IPS-NIHi11 (cell line): ENCODE measurements at places on chromosomes 7 and 10.
A peak's percentile ranks its signal among the peaks of the same experiment; 100 is the strongest.

- no peak for DNase-seq
Measured at GRCh38 chr10:13943735-13944398, 357.1 kb downstream of the PRPF18 start.

GRCh38 chr7:75688200-75689136, 50.3 kb downstream of the HIP1 start:
- no peak for DNase-seq

DNA sequence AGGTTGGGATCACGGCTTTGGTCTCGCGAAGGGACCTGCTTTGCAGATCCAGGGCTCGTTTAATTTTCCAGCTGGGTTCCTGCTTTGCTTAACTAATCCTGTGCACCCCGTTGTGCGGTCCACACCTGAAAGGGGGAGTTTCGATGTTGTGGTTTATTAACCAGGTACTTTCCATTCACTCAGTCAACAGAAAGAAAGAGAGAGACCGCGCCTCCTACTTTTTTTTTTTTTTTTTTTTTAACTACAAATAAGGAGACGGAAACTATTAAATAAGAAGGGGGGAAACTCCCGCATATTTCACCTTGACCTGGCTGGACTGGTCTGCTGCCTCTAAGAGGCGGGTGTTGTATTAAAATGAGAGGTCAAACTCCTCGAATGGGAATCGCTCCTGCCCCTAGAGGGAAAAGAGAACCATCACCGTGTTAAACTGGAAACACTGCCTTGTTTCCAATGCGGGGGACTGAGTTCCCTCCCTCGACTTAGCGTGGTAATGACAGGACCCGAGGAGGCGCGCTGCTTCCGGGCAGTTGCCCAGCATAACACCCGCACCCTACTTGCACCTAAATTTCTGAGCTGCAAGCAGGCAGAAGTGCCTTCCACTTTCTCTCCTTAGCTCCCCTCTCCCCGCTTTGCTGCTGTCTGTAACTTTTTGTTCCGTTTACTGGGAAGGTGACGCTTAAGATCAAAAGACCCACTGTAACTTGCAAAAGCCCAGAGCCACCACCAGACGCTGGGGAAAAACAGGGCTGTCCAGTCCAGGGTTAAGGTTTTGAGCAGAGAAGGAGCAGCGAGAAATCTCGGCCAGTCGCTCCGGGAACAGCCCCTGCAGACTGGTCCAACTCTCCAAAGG, 1.1 kb upstream of the ITGB8 start:
- DNase-seq, result peak; percentile 69

GRCh38 chr10:21919906-21920305, 83.6 kb downstream of the DNAJC1 start:
- no peak for DNase-seq

GRCh38 chr10:123140983-123141390, 5.2 kb downstream of the HMX3 start:
- DNase-seq, result no peak

DNA sequence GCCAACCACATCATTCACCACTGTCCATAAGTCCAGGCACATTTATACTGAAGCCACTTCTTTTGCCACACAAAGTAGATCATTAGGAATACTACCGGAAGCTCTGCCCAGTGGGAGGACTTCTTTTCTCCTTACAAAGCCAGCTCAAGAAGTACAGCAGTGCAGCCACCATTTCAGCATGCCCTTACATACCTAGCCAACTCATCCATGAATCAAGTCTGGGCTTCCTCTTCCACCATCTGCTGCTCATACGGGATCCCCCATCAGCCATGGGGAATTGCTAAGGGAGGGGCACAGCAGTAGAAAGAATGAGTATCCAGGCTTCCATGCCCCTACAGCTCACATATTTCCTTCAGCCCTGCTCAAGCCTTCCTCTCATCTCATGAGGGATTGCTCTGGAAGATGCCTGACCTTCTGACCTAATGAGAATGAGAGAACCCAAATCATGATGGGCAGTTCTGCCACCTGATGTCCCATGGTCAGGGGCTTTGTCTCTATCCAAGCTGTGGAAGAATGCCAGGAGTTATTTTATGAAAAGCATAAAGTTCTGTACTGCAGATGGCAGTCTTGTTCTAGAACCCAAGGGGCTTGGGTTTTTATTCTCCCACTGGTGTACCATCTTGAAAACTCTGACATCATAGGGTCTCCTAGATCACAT, 39.5 kb downstream of the ACSM6 start:
- DNase-seq, result no peak

GRCh38 chr10:20855398-20856038, 41.6 kb downstream of the NEBL start:
- no peak for DNase-seq

DNA sequence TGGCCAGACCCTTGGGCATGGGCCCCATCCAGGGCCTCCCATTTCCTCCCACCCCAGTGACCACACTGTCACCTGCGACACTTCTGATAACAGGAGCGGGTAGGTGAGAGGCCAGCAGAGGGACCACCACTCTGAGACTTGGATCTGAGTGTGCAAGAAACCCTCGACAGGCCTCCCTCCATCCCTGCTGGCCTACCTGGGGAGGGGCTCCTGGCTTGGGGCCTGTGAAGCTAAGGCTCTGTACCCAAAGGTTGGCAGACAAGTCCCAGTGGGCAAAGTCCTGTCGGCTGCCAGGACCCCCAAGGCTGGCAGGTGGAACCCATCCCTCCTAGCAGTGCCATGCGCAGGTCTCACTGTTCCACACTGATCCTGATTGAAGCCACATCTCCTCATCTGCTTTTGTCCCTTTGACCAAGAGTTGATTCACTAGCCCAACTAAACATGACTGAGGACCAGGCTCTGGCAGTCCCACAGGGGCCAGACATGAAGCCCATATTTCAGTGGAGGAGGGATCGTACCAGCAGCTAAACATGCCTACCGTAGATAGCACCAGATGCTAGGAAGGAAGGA, 1.2 kb upstream of the PGAM2 start:
- no peak for DNase-seq

GRCh38 chr7:33750177-33750576, 155.2 kb upstream of the BMPER start:
- no peak for DNase-seq
